ENCODE measurements at places on chromosomes 11 and 22.

- no peak for DNase-seq
Observed at GRCh38 chr22:25081409-25081824, 118.2 kb upstream of the CRYBB3 start.

GRCh38 chr11:64989416-64989815 is 7.4 kb downstream of the BATF2 start:
- no peak for DNase-seq

DNA sequence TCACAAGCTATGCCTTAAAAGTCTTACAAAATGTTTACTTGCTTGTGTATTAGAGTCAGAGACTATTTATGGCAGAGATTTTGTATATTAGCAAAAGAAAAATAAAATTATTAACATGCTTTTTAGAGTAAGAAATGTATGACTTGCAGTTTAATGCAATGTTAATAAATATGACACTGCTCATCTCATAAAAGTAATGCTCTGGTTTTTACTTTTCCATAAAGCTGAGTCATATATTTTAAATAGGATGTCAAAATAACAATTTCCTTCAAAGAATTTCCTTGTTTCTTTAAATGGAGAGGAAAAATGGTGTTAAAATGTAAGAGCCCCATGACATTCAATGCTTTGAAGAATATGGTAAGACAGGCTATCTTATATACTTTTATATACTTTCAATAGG is 16.3 kb upstream of the RDX start:
- DNase-seq, result no peak

DNA sequence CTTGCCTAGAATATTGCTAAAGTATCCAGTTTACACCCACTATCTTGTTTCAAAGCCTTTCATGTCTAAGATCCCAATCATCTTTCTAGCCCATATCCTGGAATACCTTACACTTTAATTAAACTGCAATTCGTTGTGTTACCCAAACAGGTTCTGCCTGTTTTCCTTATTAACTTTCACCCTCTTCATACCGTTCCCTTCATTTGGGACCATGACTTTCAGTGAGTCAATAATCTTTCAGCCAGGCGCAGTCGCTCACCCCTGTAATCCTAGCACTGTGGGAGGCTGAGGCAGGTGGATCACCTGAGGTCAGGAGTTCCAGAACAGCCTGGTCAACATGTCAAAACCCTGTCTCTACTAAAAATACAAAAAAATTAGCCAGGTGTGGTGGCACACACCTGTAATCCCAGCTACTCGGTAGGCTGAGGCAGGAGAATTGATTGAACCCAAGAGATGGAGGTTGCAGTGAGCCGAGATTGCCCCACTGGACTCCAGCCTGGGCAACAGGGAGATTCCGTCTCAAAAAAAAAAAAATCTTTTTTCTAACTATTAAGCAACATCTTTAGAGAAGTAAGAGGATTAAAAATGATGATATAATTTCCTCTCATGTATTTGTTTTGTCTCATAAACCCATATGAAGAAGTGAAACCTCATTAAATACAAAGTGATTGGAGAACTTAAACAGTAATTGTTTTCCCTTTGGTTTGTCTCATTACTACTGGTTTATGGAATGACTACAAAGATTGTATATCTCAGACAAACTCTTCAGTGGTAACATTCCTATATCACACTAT is 20.7 kb downstream of the DMC1 start:
- DNase-seq, result no peak

DNA sequence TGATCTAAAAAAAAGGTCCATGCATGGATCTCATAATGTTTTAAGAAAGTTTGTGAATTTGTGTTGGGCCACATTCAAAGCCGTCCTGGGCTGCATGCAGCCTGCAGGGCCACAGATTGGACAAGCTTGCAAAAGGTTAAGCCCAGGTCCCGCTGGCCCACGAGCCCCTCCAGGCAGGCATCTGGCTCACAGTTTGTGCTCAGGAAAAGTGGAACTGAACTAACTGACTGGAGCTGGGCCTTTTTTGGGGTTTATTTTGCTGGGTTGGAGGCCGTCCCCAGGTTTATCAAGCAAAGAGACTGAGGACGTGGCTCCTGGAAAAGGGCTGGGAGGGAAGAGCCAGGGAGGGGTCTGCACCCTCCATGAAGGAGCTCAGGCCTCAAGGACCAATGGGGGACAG is 32.1 kb upstream of the BAIAP2L2 start:
- no peak for DNase-seq

DNA sequence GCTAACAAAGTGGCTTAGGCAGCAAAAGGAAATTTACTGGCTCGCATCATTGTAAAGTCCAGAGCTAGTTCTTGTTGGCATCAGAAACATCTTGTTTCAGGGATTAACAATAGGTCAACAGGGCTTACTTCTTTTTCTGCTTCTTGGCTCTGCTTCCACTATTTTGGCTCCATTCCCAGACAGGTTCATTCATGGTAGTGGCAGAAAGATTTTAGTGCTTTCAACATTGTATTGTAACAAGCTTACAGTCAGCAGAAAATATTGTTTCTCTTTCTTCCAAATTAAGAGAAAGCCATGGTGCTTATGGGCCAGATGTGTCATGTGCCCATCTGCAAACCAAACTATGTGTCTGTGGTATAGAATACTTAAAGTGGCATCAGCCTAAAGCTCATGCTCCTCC is 315.6 kb downstream of the RAB38 start:
- DNase-seq, result no peak

DNA sequence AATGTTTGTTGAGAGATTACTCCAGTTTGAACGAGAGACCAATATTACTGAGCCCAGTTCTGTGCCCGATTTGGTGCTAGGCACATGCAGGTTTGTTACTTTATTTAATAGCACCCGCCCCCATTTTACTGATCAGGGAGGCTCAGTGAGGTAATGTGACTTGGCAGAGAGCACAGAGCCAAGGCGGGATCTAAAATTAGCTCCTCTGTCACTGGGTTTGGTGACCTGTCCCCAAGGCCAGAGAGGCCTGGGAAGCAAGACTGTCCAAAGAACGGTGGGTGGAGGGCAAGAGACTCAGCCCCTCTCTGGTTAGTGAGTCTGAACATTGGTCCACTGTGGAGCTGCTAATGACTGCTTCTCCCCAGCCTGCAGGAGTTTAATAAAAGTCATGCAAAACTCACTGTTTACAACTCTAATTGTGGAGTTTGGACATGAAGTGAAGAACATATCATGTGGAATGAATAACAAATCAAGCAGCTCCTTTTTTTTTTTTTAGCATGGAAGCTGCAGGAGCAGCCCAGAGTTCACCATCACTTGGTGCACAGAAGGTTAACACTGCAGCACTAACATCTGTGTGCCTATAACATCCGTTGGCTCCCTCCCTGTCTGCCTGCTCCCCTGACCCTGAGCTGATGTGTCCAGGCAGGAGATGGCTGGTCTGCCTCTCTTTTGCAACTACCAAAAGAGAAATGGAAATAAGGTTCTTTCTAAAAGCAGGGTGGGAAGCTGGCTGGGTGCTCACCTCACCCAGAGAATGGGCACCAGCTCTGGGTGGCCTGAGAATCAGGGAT is 39.0 kb downstream of the CSNK2A3 start:
- no peak for DNase-seq

DNA sequence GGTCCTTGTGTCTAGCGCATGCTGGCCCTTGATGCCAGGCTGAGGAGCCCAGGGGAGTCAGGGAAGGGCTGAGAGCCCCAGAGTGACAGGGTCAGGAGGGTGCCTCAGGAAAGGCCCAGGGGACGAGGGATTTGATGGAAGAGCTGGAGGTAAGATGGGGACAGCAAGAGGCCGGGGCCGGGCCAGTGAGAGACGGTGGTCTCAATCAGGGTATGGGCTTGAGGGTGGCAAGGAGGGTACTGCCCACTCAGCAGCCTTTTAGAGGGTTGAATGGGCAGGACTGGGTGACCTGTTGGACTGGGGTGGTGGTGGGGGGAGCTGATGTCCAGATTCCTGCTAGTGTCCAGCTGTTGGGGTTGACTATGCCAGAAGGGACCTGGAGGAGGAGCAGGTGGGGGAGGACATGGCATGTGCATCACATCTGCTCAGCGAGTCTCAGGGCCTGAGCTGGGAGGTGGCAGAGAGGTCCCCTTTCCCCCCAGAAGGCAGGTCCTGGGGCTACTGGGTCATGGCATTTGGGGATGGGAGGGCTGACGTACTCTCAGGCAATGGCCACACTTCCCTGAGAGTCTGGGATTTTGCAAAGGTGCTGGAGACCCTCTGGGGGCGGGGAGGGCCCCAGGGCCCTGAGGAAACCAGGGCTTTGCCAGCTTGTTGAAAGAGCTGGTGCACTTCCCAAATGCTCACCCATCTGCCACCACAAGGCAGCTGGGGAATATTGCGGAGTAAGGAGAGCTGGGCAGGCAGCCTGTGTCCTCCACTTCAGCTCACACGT is 18.4 kb downstream of the MYO7A start:
- DNase-seq, result no peak

GRCh38 chr22:29342177-29342576 is 26.7 kb upstream of the RASL10A start:
- no peak for DNase-seq

DNA sequence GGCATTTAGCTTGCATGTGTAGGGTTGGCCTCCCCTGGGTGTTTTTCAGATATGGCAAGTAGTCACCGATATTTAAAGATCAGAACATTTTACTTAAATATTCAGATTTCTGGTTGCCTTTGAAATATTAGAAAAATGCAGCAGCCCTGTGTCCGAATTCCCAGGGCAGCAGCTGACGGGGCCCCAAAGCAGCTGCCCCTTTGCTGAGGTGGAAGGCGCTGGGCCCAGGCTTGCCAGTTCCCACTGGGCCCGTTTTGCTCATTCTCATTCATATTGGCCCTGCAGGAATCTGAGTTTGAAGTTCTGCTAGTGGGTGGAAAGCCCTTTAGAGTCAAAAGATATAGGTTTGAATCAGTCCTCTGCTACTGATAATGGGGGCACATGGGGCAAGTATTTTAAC is 692.1 kb downstream of the OPCML start:
- DNase-seq, result no peak

- no peak for DNase-seq
Observed at GRCh38 chr11:83572581-83573496, 286.7 kb upstream of the CCDC90B start.

GRCh38 chr11:34869425-34869824 is 46.8 kb downstream of the APIP start:
- no peak for DNase-seq

Measured in stimulated activated naive CD8-positive, alpha-beta T cell treated with anti-CD3 and anti-CD28 coated beads, Interleukin-15, amount 100 ng/mL, for 72 hours (primary cell).